Activated CD4-positive, CD25-positive, alpha-beta regulatory T cell treated with anti-CD3 and anti-CD28 coated beads, Interleukin-2, amount 50 U/mL, for 24 hours (primary cell): ENCODE measurements at places on chromosomes 5 and 9.

- ATAC-seq: no peak
Measured at GRCh38 chr5:154473581-154474283, 4.3 kb downstream of the HAND1 start.

DNA sequence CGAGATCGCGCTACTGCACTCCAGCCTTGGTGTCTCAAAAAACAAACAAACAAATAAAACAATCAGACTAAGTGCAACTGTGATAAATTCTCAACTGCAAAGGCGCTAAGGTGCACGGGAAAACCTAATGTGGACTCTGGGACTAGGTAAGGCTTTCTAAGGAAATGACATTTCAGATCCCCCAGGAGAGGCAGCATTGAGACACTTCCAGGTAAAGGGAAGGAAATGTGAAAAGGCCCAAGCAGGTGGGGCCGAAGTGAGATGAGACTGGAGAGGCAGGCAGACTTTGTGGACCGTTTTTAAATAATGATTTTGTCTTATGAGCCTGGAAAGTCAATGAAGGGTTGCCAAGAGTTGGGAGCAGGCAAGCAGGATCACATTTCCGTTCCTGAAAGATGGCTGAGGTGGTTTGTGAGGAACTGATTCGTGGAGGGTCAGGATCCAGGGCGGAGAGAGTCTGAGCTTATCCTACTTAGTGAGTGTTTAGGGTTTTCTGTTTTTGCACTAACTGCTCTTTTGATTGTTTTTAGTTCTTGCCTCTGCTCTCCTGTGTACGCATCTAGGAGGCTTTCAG lies 2.0 kb upstream of the APBA1 start:
- no peak for ATAC-seq

- ATAC-seq: no peak
Measured at GRCh38 chr5:9582406-9582805, 36.5 kb upstream of the SEMA5A start.

- no peak for ATAC-seq
Measured at GRCh38 chr9:136643596-136644342, 18.9 kb upstream of the EGFL7 start.

GRCh38 chr5:146378986-146379385 lies 40.3 kb downstream of the POU4F3 start:
- ATAC-seq: no peak

- no peak for ATAC-seq
Measured at GRCh38 chr5:154557548-154557947, 79.5 kb upstream of the HAND1 start.

DNA sequence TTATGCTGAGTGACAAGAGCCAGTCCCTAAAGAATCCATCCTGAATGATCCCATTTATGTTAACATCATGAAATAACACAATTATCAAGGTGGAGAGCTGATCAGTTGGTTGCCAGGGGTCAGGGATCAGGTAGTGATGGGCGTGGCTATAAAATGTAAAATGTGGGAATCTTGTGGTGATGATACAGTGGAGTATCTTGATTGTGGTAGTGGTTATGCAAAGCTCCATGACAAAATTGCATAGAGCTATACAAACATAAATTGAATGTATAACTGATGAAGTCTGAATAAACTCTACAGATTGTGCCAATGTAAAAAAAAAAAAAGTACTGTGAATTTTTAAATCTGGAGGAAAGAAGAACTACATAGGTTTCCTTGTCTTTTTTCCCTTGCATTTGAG lies 104.6 kb upstream of the SPATA31C2 start:
- no peak for ATAC-seq

DNA sequence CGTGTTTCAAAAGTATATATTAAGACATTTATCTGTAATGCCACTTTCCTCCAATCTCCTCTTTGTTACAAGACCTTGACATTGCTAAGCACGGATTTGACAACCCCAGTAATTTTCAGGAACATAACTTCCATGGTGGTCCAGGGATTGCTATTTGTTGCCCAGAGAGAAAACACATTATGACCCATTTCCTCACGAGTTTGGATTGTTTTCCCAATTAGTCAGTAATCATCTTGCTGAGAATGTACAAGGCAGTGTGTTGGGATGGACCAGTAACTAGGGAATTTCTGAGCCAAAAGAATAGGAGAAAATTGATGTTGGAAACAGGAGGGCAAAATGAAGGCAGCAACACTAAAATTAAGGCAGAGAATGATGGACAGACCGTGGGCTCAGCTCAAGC lies 574.1 kb downstream of the EBF1 start:
- ATAC-seq: no peak

DNA sequence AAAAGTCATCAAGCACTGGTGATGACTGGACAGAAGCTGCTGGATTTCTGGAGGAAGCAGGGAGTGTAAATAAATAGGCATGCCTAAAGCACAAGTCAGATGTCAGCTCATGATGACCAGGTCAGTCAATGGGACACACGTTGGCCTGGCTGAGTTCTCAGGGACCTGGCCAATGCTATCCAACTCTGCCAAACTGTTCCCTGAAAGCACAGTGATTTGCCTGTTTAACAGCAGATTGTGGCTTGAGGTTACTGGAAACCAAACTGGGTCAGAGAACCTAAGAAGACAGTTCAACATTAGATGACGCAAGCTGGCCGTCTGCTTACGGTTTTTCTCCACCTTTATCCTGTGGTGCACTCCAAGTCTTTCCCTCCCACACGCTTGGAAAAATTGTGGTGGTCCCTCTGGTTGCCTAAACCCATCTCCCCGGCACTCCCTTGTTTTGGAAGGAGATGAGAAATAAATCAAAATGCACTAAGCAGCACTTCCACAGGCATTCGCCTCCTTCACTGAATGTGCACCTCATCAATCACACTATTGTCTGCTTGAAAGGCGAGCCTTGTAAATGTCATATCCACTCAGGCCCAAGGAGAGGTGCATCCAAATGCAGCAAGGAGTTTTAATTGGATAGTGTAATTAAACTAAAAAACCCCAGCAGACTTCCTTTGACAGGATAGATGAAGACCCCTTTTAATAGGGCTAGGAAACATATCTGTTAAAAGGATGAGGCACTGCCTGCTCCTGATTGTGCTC lies 199.4 kb downstream of the GAPVD1 start:
- no peak for ATAC-seq

GRCh38 chr5:143776951-143777350 lies 35.0 kb upstream of the HMHB1 start:
- no peak for ATAC-seq

DNA sequence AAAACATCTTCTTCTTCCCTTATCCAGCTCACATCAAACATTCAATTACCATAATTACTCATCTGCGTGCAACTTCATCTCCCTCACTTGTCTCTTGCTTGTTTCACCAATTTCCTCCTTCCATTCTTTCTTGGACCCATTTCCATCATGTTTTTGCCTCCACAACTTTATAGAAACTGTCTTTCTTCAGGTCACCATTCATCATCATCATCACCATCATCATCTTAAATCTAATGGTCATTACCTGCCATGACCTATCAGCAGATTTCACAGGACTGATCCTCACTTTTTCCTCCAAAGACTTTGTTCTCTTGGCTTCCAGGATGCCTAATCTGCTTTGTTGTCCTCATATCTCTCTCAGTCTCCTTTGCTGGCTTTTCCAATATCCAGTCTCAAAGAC lies 495.6 kb downstream of the DNAH5 start:
- no peak for ATAC-seq

DNA sequence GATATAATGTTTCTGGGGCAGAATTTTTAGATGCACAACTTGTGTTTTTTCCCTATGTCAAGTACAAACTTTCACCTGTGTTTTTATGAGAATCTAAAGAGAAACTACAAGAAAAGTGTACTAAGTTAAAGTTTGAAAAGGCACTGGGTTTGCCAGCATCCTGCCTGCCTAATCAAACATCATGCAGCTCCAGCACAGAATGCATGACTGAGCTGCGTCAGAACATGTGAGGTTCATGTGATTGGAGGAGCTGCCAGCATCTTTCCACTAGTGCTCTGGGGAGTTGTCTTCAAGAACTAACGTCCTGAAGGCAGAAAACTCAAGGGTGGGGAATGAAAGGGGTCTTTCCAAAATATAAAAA lies 46.1 kb upstream of the RIC1 start:
- peak; percentile 28 for ATAC-seq

DNA sequence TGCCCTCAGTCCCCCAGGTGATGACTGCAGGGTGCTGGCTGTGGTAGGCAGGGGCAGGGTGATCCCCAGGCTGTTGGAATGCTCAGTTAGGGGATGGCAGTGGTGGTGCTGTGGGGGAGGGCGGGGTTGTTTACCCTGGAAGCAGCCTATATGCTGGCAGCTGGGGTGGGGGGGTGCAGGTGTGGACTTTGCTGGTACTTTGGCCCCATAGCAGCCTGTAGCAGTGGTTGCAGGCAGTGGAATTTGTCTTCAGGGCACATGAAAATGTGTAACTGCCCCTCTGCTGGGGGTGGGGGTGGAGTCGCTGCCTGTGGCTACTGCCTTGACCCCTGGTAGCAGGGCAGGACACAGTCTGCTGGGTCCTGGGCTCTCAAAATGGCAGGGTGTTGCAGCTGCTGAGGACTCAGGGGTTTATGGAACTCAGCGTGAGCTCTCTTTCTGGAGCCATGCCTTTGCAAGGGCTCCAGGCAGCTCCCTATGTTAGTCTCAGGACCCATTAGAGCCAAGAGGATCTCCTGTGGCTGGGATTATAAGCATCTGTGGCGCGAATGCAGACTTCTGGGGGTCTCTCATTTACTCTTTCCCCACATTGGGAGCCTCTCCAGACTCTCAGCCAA lies 65.0 kb downstream of the RMI1 start:
- no peak for ATAC-seq

- ATAC-seq: no peak
Measured at GRCh38 chr5:8740595-8740994, 805.3 kb downstream of the SEMA5A start.
